NCI-H1092 (cell line): ENCODE measurements at places on chromosomes 12 and 14.

- no peak for DNase-seq
Observed at GRCh38 chr14:61555056-61555838, 140.1 kb upstream of the HIF1A start.

DNA sequence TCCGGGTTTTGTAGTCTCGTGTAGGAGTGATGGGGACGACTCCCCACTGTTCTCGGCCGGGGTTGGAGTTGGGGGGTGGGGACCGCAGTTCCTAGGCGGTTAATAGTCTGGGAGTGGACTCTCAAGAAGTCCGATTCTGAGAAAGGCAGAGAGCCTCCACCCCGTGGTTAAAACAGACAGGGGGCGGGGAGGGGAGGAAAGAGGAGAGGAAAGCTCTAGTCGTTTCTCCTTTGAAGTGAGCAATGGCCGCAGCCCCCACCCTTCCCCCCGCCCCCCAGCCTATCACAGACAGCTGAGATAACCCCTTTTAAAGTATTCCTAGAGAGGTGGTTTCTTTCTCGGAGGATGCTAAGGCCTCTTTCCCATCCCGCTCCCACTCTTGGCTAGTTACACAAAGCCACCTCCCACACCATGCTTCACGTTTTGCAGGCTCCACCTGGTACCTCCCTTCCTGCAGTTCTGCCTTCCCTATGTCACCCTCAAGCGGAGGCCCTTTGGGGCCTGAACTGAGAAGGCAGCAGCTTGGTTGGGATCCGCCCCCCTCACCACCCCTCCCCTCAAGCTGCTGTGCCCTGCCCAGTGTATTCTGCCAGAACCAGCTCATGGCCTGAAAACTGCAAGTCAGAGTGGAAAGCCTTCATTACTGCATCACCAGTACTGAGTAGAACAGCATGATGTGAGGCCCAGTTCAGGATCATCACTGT is 853 bp downstream of the USP5 start:
- DNase-seq, result no peak

DNA sequence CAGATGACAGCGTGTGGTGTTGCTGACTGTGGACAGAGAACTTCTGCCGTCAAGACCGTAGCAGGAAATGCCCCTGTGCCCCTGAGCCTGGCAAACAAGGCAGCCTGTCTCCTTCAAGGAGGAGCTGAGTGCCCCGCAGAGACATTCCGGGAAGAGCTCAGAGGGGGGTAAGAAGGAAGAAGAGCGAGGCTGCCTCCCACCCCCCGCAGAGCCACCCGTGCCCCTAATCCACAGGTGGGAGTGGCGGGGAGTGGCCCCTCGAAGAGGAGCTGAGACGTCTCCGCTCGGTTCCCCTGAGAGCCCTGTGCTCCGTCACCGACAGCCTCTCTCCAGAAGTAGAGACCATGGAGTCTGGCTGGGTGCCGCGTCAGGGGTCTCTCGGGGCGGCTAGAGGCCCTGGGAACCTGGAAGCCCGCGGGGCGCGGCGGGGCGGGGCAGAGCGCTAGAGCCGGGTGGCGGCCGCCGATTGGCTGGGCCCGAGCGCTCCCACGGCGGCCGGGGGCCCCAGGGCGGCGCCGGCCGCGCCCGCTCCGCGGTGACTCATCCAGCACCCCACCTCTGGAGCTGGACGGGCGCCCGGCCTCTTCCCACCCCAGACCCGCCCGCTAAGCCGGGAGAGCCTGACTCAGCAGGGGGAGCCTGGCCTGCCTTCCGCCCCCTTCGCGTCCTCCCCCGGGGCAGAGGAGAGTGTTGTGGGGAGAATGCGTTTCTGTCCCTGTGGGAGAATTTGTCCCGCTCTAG is 25.2 kb upstream of the KRT78 start:
- DNase-seq, result peak; percentile 28

- no peak for DNase-seq
Observed at GRCh38 chr14:103188810-103189480, 65.7 kb downstream of the TNFAIP2 start.

GRCh38 chr14:91292491-91292890 is 48.0 kb upstream of the GPR68 start:
- no peak for DNase-seq

- DNase-seq, result no peak
Observed at GRCh38 chr14:77543637-77544334, 45.2 kb upstream of the ISM2 start.

GRCh38 chr14:100213587-100213955 is 25.4 kb upstream of the YY1 start:
- DNase-seq, result no peak

DNA sequence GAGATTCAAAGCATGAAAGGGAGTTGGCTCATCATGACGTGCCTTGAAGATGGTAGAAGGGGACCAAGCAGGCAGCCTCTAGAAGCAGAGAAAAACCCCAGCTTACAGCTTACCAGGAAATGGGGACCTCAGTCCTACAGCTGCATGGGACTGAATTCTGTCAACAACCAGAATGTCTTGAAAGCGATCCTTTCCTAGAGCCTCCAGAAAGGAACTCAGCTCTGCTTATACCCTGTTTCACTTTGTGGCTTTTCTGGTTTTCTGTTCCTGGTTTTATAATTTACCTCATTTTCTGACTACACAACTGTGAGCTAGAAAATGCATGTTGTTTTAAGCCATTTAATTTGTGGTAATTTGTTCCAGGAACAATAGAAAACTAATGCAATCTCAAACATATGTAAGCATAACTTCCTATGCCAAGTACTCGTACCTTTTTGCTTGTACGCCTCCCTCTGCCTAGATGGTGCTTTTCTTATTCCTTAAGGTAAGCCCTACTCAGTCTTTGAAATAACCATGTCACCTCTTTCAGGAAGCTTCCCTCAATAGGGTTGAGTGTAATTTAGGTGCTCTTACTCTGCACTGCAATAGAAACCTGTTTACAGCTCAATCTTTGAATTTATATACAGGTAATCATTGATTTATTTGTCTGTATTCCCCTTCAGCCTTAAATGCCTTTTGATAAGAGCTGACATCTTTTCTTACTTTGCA is 348.8 kb downstream of the TMEM117 start:
- no peak for DNase-seq

GRCh38 chr12:112938751-112939150 is 477 bp downstream of the OAS3 start:
- no peak for DNase-seq

DNA sequence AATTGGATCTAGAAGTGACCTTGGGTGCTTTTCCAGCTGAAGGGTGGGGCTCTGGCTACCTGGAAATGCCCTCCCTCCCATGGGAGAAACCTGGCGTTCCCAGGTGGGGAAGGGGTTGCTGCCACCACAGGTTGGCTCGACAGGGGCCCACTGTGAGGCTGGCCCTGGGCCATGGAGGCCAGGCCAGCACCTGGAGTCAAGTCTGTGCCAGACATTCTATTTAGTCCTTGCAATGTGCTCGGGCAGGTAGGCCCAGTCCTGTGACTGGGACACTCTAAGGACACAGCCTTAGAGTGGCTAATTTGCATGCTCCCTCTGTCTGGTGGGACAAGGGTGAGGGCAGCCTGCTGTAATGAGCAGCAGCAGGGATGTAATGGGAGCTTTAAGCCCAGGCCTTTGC is 11.9 kb downstream of the VRTN start:
- DNase-seq, result no peak

GRCh38 chr14:91142214-91142668 is 28.4 kb downstream of the DGLUCY start:
- no peak for DNase-seq

GRCh38 chr12:40986001-40986400 is 202.1 kb upstream of the PDZRN4 start:
- no peak for DNase-seq

GRCh38 chr14:100041271-100041670 is 24.0 kb upstream of the EVL start:
- DNase-seq, result no peak

DNA sequence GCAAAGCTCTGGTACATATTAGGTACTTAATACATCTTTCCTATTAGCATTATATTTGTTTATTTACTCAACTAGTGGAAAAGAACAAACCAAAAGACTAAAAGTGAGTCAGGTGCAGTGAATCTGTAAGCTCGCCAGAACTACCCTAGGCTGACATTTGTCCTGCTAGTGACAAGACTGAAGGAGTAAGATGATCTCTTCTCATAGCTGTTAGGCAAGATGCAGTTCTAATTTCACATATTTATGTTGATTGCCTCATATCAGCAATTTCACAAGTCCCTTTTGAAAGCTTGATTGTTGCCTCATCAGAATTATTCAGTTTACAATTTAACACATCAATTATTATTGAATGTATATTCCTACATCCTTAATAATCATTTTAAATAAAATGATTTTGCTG is 293.0 kb upstream of the NAV3 start:
- no peak for DNase-seq

DNA sequence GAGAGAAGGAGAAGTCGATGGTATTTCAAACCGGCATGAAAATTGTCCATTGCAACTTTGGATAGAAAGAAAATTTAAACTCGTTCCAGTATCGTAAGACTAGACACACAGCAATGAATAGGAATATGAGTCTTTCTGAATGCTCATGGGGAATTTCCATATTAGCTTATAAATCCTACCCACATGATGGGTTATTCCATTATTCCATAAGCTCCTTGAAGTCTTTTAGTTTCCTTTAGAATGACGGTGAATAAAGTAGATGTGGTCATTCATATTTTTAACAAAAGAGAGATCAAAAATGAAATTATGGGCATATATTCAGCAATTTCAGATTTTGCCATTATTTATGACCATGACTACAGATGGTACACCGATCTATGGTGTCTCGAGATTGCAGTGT is 163.4 kb upstream of the HMGA2 start:
- no peak for DNase-seq

GRCh38 chr12:92639017-92639416 is 63.8 kb upstream of the PLEKHG7 start:
- no peak for DNase-seq

DNA sequence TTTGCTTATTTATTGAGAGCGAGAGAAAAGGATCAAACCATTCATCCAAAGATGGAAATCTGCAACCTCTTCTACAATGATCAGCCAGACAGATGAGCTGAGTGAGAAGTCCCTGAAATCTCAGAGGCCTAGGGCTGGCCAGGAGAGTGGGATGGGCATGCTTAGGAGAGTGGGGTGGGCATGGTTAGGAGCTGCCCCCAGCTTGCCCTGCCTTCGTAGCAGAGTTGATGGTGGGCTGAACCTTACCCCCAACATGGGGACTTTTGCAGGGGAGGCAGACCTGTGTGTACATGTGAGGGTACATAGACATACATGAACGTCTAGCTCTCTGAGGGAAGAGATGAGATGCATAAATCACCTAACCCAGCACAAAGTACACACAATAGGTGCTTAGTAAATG is 95.7 kb upstream of the ESRRB start:
- no peak for DNase-seq

GRCh38 chr12:83404521-83404920 is 717.8 kb downstream of the TMTC2 start:
- no peak for DNase-seq

GRCh38 chr12:113941208-113941486 is 25.0 kb downstream of the RBM19 start:
- no peak for DNase-seq

GRCh38 chr14:96629082-96629481 is 126.9 kb downstream of the PAPOLA start:
- no peak for DNase-seq

- DNase-seq, result no peak
Observed at GRCh38 chr14:101560534-101561113, 671 bp upstream of the DIO3 start.

- no peak for DNase-seq
Observed at GRCh38 chr14:89215531-89215930, 201.5 kb downstream of the FOXN3 start.

GRCh38 chr12:22459838-22460490 is 84.4 kb downstream of the C2CD5 start:
- peak; percentile 10 for DNase-seq

DNA sequence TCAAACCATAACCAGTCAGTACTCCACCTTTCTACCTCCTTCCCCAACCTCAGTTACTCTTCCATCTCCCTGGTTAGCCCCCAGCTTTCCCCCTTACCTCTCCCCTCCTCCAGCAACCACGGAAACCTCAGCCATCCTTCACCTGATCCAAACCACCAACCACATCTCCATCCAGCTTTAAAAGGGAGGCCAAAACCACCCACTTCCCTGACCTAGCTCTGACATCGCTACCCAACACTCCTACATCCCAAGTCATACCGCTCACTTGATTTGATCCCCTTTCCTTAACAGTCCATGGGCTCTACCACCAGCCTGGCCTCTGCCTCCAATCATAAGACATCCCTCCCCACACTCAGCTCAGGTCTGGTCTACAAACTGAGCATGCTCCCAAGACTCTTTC is 1.5 kb downstream of the RAB35 start:
- DNase-seq, result no peak

DNA sequence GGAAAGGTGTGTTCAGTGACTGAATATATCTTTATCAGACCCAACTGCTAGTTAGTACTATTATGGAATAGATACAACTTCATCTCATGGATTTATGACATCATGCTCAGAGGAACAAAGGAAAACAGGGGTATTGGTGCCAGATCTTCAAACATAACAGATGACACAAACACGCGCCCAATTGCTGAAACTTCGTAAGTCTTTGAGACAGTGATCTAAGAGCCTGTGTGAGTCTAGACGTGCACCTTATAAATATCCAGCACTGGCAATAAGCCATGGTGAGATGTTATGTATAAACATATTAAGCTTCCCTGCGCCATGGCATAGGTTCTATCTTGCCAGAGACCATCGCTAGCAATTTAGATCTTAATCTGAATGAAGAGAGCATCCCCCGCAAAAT is 42.2 kb upstream of the NR2C1 start:
- no peak for DNase-seq
